ENCODE measurements at places on chromosomes 7 and 10.

GRCh38 chr7:39507866-39508551 is 58.2 kb upstream of the YAE1 start:
- no peak for DNase-seq

- DNase-seq, result no peak
These were observed 21.1 kb upstream of the PHF14 start for GRCh38 chr7:10952588-10952987.

DNA sequence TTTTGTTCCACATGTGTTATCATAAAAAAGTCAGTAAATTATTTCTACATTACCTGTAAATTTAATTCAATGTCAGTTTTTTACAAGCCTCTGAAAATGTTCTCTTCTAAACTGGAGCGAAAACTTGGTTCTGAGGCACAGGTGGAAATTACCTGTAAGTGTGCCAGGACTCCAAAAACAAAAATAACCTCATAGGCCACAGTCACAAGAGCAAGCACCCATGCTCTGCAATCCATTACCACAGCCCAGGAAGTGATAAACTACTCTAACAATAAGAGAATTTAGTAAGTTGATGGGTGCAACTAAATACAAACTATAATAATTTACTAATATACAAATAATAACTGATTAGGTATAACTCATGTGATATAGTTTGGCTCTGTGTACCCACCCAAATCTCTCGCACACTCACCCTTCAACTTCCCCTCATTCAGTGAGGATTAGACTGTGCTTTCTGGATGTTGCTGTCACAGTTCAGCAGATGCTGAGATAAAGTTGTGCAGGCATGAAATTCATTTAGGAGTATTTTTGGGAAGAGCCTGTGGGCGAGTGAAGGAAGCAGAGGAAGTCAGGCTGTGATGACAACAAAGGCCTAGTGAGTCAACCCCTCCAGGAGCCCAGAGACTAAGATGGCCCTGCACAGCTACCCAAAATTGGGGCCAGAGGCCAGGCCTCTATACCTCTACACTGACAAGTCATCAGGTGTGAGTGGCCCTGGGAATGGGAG is 16.3 kb upstream of the GIMAP6 start:
- DNase-seq, result no peak

DNA sequence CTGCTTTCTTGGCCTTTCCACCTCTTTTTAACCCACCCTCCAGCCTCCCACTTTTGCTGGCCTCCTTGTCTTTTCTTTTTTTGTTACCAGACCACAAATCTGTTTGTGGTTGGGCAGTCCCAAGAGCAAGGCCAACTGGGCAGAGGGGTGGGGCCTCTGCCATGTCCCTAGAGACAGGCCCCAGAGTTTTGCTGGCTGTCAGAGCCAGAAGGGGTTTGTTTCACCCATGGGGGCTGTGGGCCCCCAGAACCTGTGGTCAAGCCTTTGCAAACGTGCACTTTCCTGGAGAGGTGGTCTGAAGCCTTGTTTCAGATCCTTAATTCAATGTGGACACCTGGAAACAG is 10.3 kb downstream of the ZMIZ1 start:
- DNase-seq, result no peak

- no peak for DNase-seq
These were observed 4.6 kb downstream of the STRA8 start for GRCh38 chr7:135238112-135238744.

DNA sequence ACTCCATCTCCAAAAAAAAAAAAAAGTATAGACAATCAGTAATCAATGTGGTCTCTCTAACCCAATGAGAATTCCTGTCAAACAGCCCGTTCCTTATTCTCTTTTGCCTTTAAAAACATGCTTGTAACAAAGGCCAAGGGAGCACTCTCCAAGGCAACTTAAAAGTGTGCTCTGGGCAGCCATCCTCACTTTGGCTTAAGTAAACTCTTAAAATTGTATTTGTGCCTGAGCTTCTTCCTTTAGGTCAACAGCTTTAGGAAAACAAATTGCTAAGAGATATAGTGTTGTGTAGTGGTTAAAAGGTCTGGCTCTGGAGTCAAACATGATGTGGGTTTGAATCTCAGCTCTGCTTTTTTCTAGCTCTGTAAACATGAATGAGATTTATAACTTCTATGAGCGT is 13.9 kb upstream of the EPC1 start:
- no peak for DNase-seq

GRCh38 chr7:151033864-151034249 is 5.6 kb downstream of the ABCB8 start:
- no peak for DNase-seq

- DNase-seq, result no peak
These were observed 1.9 kb downstream of the KCTD7 start for GRCh38 chr7:66630531-66630930.

DNA sequence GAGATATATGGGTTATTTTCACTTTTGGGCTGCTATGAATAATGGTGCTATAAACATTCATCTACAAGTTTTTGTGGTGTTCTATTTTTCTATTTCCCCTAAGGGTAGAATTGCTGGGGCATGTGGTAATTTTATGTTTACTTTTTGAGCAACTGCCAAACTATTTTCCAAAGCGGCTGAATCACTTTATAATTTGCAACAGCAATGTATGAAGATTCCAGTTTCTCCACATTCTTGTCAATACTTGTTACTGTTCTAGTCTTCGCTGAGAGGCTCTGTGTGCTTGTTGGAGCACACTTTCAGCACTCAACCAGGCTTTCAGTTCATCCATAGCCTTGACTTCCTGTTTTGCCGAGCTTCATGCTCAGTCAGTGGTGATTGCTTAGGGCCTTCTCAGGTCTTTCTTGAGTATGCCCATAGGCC is 39.0 kb downstream of the ADK start:
- DNase-seq, result peak; percentile 39
